ENCODE measurements at places on chromosomes 5 and 9. TPM values are rescaled to one million over a fixed set of nuclear protein-coding genes. Genes with fewer than 3 reads are reported as not detected.

The PTGES gene
- 0.48 TPM for total RNA-seq

- no peak overlapping the region for H3K27ac ChIP-seq
- H3K4me1 ChIP-seq, result peaks cover 43% of the 10 kb centered on the region
- H3K36me3 ChIP-seq, result no peaks in the 10 kb centered on the region
- H3K4me3 ChIP-seq, result no peak overlapping the region
Observed at GRCh38 chr9:111940697-111941096, 44.1 kb downstream of the UGCG start.

DNA sequence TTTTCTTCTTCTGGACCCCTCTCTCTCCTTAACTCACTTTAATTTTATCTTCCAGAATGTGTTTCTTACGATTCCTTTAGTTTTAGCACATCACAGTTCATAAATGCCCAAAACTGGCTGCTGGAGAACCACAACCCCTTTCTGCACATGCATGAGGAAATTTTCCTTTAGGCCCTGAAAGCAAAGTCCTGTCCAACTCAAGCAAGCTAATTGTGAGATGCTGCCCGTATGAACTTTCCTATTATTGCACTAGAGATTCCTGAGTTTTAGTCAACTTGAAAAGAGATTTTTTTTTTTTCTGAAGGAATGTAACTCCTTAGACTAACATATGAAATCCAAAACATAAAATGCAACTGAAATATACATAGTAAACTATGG, 52.1 kb upstream of the DAB2 start:
- no peak overlapping the region for H3K27ac ChIP-seq
- no peaks in the 10 kb centered on the region for H3K4me1 ChIP-seq
- H3K27me3 ChIP-seq, result peaks cover 2% of the 10 kb centered on the region
- DNase-seq, result no peak
- no peak overlapping the region for H3K4me3 ChIP-seq

The ANKRD18B gene
- total RNA-seq, result 0.48 TPM

DNA sequence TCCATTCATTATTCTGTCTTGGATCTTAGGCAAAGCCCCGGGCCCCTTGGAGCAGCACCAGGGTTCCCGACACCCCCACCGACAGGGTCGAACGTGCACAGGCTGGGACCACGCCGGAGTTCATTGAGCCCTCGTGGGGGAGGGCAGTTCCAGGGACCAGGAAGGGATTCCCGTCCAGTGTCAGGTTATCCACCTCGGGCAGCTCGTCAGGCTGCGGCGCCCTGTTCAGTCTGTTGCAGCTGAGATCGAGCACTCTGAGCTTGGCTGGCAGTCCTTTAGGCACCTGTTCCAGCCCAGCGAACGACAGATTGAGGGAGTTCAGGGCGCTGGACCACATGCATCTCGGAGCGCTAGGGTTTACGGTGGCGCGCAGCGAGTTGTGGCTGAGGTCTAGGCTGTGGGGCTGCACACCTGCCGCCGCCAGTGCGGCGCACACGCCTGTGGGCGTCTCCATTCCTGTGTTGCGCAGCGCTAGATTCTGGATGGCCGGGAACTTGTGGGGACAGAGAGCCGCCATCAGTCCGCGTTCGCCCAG, 1.1 kb downstream of the CD14 start:
- peaks cover 32% of the 10 kb centered on the region for H3K27me3 ChIP-seq
- H3K27ac ChIP-seq, result no peak overlapping the region
- peaks cover 39% of the 10 kb centered on the region for H3K4me1 ChIP-seq
- H3K4me3 ChIP-seq, result peak overlapping the region; percentile 81
- peak; percentile 14 for DNase-seq

The TXNDC8 gene
- total RNA-seq, result not detected

The RMND5B gene
- 21.5 TPM for total RNA-seq

GRCh38 chr5:147437161-147437596, 72.7 kb downstream of the DPYSL3 start:
- H3K4me1 ChIP-seq, result no peaks in the 10 kb centered on the region
- H3K4me3 ChIP-seq, result no peak overlapping the region
- H3K36me3 ChIP-seq, result no peaks in the 10 kb centered on the region
- no peak for DNase-seq

DNA sequence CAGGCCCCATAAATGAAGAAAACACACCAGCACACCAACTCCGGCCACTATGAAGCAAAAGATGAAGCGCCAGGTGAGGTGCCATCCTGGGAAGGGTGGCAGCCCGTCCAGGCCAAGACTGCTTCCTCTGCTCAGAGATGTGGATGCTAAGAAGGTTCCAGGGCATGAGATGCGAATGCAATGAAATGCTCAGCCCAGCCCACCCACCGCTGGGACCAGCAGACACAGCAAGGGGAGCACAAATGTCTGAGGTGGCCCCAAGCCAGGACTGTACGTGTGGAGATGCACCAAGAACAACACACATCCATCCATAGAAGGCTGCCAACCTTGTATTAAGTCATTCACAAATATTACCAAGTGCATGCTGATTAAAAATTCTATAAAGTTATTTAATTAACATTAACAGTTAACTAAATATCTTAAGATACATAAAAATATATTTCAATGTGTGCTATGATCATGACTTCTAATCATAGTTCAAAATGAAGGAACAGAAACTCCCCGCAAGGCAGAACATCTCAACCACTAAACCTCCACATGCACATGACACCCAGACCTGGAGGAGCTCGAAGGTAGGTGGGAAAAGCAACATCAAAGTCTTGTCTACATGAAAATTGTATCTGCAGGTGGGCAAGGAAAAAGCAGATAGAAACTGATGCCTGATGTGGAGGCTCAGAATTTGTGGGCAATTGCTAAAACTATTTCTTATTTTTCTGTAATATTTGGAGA, 43.7 kb downstream of the BICD2 start:
- no peak overlapping the region for H3K4me3 ChIP-seq
- peaks cover 4% of the 10 kb centered on the region for H3K36me3 ChIP-seq
- DNase-seq, result no peak

The ARSI gene
- not detected for total RNA-seq

The GNA14 gene
- 0.29 TPM for total RNA-seq

Measured in activated T-cell treated with anti-CD3 and anti-CD28 coated beads, Interleukin-2, amount 50 U/mL, for 72 hours (primary cell).